Stimulated activated CD8-positive, alpha-beta memory T cell treated with anti-CD3 and anti-CD28 coated beads, Interleukin-4, amount 100 ng/mL, for 4 hours (primary cell): ENCODE measurements at places on chromosomes 16 and 17.

- no peak for DNase-seq
These were observed 16.3 kb downstream of the IRF8 start for GRCh38 chr16:85915125-85915845.

- DNase-seq: no peak
These were observed 159.1 kb upstream of the FOXF1 start for GRCh38 chr16:86351041-86351784.

DNA sequence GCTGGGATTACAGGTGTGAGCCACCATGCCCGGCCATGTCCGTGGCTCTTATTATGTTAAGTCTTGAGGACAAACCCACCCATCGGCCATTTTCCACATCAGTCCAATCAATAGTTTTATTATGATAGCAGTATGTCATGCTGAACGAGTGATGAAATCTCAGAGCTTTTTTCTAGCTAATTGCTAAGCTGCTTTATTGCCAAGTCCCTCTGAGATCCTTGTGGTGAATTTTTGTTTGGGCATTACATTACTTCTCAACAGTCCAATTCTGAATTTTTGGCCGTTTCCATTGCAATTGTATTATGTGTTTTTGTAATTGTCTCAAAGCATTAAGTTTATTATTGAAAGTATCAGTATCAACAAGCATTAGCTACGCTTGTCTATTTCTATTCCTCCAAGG is 10.9 kb downstream of the RNF112 start:
- DNase-seq: no peak

- no peak for DNase-seq
These were observed 157.9 kb downstream of the PPM1E start for GRCh38 chr17:58913552-58913951.

- DNase-seq: no peak
These were observed 521.7 kb upstream of the EEF2KMT start for GRCh38 chr16:5619304-5619703.

- DNase-seq: no peak
These were observed 41.0 kb upstream of the CDRT4 start for GRCh38 chr17:15508466-15508865.

DNA sequence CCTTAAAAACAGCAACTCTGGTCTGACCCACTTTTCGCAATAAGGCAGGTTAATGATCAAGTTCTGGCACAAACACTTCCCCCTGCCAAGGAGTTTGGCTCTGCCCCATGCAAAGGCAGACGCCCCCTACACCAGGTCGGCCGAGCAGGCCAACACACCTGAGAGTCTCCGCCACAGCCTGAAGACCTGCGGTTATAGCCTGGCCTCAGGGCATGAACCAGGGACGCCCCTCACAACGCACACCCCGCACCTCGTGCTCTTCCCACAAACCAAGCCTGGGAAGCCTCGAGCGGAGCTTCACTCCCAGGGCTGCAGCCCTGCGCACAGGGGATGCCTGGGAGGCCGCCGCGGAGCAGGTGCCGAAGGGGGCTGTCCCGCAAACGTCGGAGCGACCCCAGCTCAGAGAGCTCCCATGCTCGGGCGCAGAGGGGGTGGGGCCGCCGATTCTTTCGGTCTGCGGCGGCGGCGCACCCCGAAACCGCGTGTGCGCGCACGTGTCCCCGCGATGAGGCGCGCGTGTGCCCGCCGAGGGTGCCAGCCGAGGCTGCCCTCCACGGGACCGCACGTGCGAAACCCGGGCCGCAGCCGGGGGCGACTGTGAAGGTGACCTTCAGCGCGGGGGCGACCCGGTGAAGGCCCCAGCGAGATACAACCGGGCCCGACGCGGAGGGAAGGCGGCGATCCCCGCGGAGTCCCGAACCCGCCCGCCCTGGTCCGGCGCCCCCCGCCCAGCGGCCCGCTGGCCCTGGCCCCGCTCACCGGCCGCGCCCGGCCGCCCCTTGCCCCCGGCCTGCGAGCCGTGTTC is 559 bp downstream of the CLUH start:
- DNase-seq: no peak

GRCh38 chr16:78925083-78925767 is 675.3 kb downstream of the MAF start:
- DNase-seq: no peak

GRCh38 chr16:49484451-49484849 is 110.8 kb downstream of the C16orf78 start:
- no peak for DNase-seq

GRCh38 chr17:75009139-75009724 is 3.2 kb upstream of the MRPL58 start:
- no peak for DNase-seq

GRCh38 chr17:10010752-10011151 is 105.7 kb upstream of the RCVRN start:
- DNase-seq: no peak

DNA sequence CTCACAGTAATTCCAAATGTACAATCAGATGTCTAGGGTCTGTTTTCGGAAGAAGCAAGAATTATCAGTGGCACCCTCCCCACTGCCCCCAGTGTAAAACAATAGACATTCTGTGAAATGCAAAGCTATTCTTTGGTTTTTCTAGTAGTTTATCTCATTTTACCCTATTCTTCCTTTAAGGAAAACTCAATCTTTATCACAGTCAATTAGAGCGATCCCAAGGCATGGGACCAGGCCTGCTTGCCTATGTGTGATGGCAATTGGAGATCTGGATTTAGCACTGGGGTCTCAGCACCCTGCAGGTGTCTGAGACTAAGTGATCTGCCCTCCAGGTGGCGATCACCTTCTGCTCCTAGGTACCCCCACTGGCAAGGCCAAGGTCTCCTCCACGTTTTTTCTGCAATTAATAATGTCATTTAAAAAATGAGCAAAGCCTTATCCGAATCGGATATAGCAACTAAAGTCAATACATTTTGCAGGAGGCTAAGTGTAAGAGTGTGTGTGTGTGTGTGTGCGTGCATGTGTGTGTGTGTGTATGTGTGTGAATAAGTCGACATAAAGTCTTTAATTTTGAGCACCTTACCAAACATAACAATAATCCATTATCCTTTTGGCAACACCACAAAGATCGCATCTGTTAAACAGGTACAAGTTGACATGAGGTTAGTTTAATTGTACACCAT is 59.7 kb downstream of the HLF start:
- DNase-seq: no peak

DNA sequence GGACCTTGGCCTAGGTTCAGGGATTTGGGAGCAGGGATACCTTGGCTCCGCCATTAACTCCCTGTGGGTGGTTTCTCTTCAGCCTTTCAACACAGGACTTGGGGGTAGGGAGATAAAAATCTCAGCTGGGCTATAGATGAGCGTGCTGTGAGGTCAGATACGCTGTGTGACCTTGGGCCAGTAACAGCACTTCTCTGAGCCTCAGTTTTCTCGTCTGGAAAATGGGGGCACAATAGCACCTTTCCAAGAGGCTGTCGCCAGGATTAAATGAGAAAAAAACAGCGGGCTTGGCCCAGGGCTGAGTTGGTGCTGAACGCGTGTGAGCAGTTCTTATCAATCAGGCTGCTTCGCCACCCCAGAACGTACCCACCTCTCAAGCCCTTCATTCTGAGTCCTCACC is 17.6 kb downstream of the CCDC92B start:
- no peak for DNase-seq

GRCh38 chr16:81713295-81713772 is 65.8 kb upstream of the PLCG2 start:
- DNase-seq: no peak

- no peak for DNase-seq
These were observed 51.2 kb downstream of the COPRS start for GRCh38 chr17:31807846-31808245.

GRCh38 chr17:13025258-13025627 is 7.4 kb upstream of the ELAC2 start:
- DNase-seq: no peak

DNA sequence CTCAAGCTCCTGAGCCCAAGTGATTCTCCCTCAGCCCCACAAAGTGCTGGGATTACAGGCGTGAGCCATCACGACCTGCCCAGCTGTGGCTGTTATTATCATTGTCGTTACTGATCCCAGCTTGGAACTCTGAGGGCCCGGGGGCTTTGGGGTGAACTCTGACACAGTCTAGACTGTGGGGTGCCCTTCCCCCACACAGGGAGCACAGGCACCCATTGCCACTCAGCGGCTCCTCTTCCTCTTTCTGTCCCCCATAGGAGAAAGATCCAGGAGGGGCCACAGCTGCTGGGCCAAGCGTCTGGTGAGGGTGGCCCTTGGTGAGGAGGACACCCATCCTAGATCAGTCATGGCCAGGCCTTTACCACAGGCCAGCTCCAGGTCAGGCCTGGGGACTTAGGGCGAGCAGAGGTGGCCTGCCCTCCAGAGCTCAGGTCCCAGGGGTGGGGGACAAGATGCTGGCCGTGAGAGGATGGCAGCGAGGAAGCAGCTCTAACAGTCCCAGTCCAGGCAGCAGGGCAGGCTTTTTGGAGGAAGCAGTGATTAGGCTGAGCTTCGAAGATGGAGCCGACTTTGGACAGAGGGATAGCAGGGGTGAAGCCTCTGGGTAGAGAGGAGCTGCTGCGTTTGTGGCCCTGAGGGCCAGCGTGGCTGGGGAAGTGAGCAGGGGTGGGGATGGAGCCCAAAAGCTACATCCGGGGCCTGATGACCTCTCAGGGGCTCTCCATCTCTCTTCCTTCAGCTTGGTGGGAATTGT is 24.7 kb downstream of the TMEM235 start:
- no peak for DNase-seq
